ENCODE measurements at places on chromosomes 12 and 14. TPM values are rescaled to one million over a fixed set of nuclear protein-coding genes. Genes with fewer than 3 reads are reported as not detected.

The EIF2B1 gene
- total RNA-seq = 44.7 TPM

The DLK1 gene
- 2.2 TPM for total RNA-seq

The ADAMTS20 gene
- not detected for total RNA-seq

- H3K27me3 ChIP-seq = peaks cover 4% of the 10 kb centered on the region
- H3K4me1 ChIP-seq = no peaks in the 10 kb centered on the region
- H3K4me3 ChIP-seq = no peak overlapping the region
- DNase-seq = no peak
- H3K36me3 ChIP-seq = no peaks in the 10 kb centered on the region
Observed at GRCh38 chr14:102121567-102121966, 18.1 kb upstream of the WDR20 start.

DNA sequence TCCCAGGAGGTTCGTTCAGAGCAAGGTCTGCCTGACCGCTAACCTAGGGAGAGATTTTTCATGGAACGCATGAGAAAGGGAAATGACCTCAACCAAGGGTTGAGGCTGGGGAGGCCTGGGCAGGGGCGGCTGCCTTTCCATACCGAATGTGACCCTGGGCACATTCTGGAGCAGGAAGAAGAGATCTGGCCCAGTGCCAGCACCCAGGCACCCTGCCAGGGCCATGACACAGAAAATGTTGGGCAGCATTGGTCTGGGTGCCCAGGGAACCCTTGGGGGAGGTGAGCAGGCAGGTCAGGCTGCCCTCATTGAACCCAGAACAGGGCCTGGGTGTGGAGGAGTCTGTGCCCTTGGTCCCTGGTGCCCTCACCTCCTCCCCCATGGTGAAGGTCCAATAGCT lies 106.8 kb downstream of the CALM1 start:
- DNase-seq = no peak
- no peak overlapping the region for H3K4me3 ChIP-seq
- H3K4me1 ChIP-seq = peaks cover 8% of the 10 kb centered on the region
- H3K27me3 ChIP-seq = peaks cover 48% of the 10 kb centered on the region
- no peak overlapping the region for H3K27ac ChIP-seq

GRCh38 chr14:88188745-88189416 lies 134.2 kb downstream of the KCNK10 start:
- no peak overlapping the region for H3K4me3 ChIP-seq
- DNase-seq = no peak
- peaks cover 5% of the 10 kb centered on the region for H3K4me1 ChIP-seq
- no peaks in the 10 kb centered on the region for H3K36me3 ChIP-seq
- H3K27me3 ChIP-seq = peaks cover 4% of the 10 kb centered on the region

The TMEM132D gene
- not detected for total RNA-seq

The ZDHHC22 gene
- not detected for total RNA-seq

GRCh38 chr12:106551410-106551809 lies 31.4 kb upstream of the RFX4 start:
- H3K4me3 ChIP-seq = no peak overlapping the region
- DNase-seq = no peak
- no peak overlapping the region for H3K27ac ChIP-seq
- H3K36me3 ChIP-seq = no peaks in the 10 kb centered on the region
- no peaks in the 10 kb centered on the region for H3K4me1 ChIP-seq
- H3K27me3 ChIP-seq = peaks cover 8% of the 10 kb centered on the region

DNA sequence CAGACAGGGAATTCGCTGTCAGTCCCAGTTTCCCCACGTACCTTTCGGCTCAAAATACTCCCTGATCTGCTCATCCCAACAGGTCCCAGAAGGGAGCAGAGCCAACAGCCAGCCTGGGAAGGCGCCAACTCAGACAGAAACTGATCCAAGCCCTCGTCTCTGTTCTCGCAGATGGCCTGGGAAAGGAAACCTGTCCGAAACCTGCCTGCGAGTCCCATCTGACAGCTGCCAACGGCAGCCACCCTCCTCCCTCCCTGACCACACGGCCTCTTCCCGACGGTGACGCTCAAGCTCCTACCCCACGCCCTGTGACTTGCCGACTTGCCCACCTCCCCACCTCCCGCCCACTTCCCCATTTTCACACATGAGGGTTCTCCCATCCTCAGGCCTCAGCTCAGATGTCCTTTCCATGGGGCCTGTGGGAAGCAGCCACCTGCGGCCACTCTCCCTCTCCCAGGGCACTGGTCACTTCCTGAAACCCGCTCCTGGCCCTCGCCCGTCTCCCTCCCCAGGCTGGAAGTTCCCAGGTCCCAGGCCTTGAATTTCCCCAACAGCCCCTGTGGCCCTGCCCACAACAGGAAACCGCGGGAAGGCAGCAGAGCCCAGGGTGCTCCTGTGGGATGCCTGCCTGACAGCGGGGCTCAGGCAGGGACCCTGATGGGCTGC lies 60.9 kb upstream of the FBRSL1 start:
- no peak overlapping the region for H3K4me3 ChIP-seq
- no peak for DNase-seq
- no peaks in the 10 kb centered on the region for H3K36me3 ChIP-seq
- peaks cover 55% of the 10 kb centered on the region for H3K4me1 ChIP-seq

GRCh38 chr14:27253966-27254365 lies 656.1 kb upstream of the NOVA1 start:
- H3K4me1 ChIP-seq = no peaks in the 10 kb centered on the region
- H3K36me3 ChIP-seq = no peaks in the 10 kb centered on the region
- no peaks in the 10 kb centered on the region for H3K27me3 ChIP-seq
- no peak for DNase-seq

The ARMH4 gene
- total RNA-seq = not detected

DNA sequence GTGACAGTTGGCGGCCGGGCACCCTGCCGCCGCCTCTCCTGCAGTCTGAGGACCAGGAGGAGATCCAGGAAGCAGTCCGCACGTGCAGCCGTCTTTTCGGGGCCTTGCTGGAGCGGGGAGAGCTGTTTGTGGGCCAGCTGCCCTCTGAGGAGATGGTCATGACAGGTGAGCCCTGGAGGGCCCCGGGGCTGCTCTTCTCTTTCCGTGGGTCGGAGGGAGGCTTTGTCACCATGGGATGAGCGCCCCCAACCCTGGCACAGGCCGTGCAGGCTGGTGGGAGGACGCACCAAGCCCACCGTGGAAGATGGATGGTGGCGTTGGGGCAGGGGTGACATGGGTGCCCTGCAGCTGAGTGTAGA lies 532 bp downstream of the NOC4L start:
- no peaks in the 10 kb centered on the region for H3K27me3 ChIP-seq
- H3K4me3 ChIP-seq = peak overlapping the region; percentile 80
- H3K27ac ChIP-seq = peak overlapping the region; percentile 65
- no peak for DNase-seq

DNA sequence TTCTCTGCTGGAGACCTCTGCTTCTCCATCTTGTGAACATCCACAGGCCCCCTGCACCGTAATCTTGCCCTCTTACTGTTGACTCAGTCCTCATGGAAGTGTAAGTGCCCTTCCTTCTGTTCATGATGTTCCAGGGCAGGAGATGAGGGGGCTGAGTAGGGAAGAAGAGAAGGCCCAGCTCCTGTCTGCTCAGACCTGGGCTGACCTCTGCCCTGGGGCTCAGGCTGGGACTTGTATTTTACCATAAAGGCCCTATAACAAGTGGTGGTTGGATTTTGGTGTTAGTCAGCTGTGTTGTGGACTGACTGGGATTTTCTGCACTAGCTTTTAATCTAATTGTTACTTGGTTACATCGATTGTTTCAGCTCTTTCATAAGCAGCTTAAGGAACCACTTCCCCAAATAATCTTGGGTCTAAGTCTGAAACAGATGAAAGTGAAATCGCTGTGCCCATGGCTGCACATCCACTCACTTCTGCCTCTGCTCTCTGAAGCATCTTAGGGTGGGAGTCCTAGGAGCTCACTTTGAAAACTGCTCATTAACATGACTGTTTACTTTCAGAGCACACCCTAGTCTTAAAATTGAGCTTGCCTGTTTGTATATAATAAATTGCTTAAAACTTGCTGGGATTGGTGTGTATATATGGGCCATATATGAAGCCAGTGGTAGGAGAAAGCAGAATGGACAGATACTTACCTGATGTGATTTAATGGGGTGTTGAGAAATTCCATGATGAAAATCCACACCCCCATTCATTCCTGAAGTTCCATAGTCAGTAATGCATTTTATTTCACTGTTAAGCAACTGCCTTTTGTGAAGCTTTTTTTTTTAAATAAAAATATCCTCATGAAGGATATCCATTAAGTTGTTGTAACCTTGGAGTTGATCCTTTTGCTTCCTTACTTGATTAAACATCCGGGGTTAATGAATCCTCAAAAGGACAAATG lies 17.7 kb downstream of the C12orf71 start:
- no peaks in the 10 kb centered on the region for H3K4me1 ChIP-seq
- no peak for DNase-seq
- no peaks in the 10 kb centered on the region for H3K36me3 ChIP-seq
- no peaks in the 10 kb centered on the region for H3K27me3 ChIP-seq

DNA sequence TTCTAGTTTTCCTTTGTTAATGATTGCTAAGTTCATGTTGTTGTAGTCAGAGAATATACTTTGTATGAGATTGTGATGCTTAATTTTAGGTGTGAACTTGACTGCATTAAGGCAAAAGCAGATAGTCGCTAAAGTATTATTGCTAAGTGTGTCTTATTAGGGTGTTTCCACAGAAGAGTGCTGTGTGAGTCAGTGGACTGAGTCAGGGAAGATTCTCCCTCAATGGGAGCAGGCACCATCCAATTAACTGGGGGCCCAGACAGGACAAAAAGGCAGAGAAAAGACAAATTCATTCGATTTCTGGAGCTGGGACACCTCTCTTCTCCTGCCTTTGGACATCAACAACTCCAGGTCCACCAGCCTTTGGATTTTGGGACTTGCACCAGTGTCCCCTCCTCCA lies 48.5 kb downstream of the BAZ1A start:
- H3K27ac ChIP-seq = no peak overlapping the region
- H3K36me3 ChIP-seq = peaks cover 22% of the 10 kb centered on the region
- DNase-seq = no peak

DNA sequence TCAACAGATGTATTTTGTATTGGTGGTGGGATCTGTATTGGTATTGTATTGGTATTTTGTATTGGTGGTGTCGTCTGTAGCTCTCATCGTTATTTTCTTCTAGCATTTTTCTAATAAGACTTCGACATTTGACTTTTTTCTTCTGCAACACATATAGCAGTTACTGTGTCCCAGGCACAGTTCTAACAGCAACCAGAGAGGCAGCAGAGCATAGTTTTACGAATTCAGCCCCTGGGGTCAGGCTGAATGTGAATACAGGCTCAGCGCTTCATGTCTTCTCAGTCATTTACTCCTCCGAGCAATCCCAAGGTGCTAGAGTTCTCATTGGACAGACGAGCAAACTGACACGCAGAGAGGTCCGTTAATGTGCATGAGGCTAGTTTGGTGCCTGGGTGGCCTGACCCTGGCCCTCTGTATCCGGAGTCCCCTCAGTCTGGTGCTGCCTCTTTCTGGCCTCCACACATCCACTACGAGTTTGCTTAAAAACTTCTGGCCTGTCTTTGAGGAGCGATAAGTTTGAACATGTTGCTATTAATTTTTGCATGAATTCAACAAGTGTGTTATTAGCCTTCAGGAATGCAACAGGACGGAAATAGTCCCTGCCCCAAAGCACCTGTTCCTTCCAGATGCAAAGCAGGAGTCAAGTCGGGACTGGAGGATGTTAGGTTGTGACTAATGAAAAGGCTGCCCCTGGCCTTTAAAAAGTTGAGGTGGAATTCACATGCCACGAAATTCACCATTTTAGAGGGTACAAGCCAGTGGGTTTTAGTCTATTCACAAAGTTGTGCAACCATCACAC lies 87.0 kb downstream of the GLT1D1 start:
- no peak for DNase-seq
- no peak overlapping the region for H3K4me3 ChIP-seq
- H3K36me3 ChIP-seq = no peaks in the 10 kb centered on the region
- no peak overlapping the region for H3K27ac ChIP-seq
- H3K4me1 ChIP-seq = no peaks in the 10 kb centered on the region
- H3K27me3 ChIP-seq = no peaks in the 10 kb centered on the region

DNA sequence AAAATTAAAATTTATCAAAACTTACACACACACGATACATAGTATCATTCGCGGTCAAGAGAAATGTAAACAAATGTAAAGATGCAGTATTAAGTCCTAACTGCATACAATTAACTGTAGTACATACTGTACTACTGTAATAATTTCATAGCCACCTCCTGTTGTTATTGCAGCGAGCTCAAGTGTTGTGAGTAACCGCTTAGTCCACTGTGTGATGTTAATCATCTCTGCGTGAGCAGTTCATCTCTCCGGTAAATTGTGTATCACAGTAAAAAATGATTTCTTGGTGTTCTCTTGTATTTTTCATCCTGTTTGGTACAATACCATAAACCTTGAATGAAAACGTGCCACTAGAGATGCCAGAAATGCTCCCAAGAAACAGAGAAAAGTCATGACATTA lies 6.5 kb downstream of the EPS8 start:
- H3K27me3 ChIP-seq = peaks cover 10% of the 10 kb centered on the region
- no peak overlapping the region for H3K4me3 ChIP-seq
- no peaks in the 10 kb centered on the region for H3K4me1 ChIP-seq
- no peaks in the 10 kb centered on the region for H3K36me3 ChIP-seq
- DNase-seq = no peak
- no peak overlapping the region for H3K27ac ChIP-seq

The CDK2 gene
- total RNA-seq = 17.8 TPM

- H3K36me3 ChIP-seq = no peaks in the 10 kb centered on the region
- DNase-seq = peak; percentile 27
- H3K27ac ChIP-seq = no peak overlapping the region
Observed at GRCh38 chr12:117875744-117876435, 92.9 kb downstream of the KSR2 start.

DNA sequence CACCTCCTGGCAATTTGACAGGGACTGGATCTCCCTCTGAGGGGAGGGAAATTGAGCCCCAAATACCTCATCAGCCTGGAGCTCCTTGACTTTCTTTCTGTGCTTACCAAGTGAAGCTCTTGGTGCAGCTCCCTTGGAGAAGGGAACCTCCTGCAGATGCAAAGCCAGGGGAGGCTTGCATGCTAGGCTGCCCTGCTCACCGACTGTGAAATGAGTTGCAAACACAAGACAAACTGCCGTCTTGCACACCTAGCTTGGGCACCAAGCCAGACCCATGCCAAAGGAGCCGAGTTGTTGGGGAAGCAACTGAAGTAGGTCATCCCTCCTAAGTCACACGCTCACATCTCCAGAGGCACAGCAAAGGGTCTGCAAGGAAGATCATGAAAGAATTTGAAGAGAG lies 95.2 kb downstream of the GTF2A1 start:
- peaks cover 3% of the 10 kb centered on the region for H3K27me3 ChIP-seq
- H3K4me3 ChIP-seq = no peak overlapping the region
- no peaks in the 10 kb centered on the region for H3K36me3 ChIP-seq
- DNase-seq = no peak
- no peaks in the 10 kb centered on the region for H3K4me1 ChIP-seq

Measured in T-cell (primary cell).